Left lung (tissue), 14 donors: ENCODE measurements at places on chromosomes 3 and 15.

GRCh38 chr3:188700918-188701317 is 470.9 kb upstream of the TPRG1 start:
- DNase-seq: no peak

DNA sequence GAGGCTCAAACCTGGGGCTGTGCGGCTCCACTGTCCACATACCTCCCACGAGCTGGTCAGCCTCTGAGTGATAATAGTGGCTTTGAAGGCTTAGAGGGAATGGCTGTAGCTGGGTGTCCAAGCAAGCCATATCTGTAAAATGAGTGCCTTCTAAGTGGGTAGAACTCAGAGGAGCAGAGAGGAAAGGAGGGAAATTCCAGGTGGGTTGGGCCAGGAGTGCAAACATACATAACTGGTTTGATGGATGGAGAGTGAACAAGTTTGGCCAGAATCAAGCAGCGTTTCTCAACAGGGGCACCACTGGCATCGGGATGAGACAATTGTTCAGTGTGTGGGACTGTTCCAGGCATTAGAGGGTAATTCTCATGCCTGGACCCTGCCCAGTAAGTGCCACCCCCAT is 91.1 kb downstream of the ASB7 start:
- DNase-seq: no peak

DNA sequence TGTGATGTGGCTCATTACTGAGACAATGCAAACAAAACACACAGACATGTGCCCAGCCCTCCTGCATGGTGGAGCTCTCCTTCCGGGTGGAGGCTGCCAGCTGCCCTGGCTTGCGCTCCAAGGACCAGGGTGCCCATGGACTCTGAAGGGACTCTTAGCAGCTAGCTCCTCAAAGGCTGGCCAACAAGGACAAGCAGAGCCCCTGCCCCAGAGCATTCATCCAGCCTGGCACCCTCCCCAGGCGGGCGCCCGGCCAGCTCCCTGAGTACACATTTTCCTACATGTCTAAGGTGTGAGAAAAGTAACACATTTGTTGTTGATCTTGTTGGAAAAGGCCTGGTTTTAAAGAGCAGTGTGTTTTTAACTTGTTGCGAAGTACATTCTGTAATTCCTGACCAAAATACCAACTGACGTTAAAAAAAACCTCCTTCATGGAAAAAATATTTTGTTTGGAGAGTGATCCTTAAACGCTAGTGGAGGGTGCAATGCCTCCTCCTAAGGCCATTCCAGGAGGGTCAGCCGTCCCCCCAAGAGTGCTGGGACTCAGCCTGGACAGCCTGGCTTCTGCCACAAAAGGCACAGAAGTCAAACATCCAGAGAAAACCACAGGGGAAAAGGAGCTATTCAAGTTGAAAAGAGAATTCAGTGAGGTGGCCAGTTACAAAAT is 86.9 kb downstream of the KLF15 start:
- DNase-seq: peak; percentile 91

DNA sequence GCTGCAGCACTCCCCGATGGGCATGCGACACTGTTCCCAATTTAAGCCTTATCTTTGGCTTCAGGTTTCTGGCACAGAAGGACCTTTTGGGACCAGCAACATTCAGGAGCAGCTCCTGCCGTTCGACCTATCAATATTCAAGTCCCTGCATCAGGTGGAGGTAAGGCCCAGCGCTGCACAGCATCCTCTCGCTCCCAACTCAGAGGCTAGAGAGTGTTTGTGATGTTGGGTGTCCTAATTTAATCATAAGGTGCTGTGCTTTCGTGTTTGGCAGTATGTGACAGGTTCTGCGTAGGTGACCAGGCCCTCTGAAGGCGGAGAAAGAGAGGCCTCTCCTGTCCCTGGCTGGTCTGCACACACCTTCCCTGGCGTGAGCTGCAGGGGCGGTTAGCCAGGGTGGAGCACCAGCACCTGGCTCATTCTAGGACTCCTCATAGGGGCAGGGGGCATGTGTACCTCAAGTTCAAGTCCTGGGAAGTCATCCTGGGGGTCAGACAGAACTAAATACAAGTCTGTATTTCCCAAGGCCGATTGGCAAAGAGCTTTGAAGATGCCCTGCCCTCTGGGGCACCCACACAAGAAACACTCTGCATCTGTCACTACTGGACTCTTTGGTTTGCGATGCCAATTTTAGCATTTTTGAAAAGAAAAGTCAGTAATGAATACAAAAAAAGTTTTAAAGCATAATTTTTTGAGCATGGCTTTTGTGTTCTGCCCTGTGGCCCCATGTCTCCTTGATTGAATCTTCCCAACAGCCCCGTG is 17.0 kb downstream of the NISCH start:
- DNase-seq: no peak

DNA sequence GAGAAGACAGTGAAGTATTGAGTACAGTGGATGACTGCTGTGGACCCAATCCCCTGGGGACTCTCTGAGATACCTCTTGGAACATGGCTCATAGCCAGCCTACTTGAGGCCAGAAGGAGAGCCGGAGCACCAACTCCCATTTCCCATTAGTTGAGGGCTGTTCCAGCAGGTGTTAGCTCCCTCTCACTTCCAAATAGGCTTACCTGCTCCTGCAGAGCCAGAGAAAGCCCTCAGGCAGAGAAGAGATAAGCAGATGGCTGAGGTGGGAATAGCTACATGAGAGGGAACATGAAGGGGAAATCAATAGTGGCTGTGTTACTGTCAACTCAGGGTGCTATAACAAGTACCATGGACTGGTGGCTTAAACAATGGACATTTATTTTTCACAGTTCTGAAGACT is 4.6 kb upstream of the CCK start:
- no peak for DNase-seq

DNA sequence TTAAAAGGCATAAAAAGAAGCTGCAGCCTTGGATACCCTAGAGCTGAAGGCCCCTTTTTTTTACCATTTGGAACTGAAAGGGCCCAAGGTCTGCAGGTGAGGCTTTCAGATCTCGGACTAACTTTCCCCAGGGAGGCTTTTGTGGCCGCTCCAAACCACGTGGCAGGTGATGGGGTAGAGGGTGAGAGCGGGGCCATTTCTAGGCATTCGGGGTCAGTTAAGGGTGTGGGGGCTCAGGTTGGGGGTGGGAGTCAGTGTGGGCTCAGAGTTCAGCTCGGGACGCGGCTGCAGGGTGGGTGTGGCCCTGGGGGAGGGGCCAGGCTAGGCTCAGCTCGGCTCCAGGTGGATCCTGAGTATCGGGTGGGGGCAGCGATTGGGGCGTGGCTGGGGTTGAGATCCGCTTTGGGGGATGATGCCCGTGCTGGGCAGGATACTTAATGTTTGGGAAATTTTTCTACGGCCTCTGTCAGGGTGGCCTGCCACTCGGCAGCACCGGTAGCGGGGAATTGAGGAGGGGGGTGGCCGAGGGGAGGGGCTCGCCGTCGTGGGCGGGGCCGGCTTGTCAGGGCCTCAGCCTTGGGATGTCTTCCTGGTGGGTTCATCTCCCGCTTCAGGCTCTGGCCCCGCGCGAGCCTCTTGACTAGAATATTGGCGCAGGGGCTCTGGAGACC is 2.5 kb downstream of the KLF13 start:
- no peak for DNase-seq

DNA sequence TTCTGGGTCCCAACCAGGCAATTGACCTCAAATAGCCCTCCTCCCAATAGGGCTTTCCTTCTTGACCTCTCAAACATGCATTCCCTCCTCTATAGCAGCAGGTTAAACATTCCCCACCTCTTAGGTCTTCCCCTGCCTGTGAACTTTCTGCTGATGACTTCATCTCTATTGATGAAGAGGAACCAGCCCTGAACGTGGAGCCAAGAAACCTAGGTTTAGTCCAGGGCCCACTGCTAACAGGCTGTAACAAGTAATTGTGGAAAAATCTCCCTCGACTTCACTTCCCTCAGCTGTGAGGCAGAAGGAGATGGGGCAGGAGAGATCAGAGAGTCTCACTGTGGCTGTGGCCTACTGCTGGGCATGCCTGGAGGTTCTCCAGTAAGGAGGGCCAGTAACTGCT is 24.7 kb downstream of the ILDR1 start:
- no peak for DNase-seq

DNA sequence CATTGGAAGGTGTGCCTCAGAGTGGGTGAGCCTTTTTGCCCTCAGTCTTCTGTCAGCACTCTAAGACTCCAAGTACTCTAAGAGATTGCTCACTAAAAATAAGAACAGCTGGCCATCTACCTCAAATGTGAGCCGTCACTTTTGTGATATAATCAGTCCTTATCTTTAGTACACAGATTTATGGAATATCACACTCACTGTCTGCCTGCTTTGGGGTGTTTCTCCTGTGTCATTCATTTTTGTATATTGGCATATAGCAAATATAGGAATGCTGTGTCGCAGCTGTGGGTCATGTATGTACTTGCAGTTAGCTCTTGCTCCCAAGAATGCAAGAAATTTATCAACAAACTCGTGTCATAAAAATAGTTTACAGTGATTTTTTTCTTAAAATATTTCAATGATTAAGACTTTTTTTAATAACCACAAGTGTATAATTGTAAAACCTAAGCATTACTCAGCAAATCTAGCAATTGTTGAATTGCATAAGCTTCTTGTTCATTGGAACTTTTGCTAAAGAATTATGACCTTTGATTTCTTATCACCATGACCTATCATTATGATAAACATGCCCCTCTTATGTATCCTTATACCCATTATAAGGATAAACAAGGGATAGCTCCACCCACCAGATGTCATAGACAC is 18.8 kb downstream of the SETD5 start:
- no peak for DNase-seq

DNA sequence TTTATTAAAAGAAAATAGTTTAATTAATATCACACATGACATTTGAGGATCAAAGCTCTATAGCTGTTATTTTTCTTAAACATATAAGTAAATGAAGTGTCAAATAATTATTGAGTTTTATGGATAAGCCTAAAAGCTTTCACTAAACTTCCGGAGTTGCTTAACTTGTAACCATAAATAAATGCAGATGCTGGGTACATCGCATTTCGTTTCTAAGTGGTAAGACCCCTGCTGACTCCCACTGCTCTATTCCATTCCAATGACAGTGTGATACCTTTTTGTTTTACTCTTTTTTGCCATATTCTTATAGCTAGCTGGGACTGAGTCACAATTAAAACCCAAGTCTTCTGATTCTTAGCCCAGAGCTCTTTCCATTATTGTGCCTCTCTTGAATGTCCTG is 411.1 kb downstream of the SOX2 start:
- DNase-seq: no peak

DNA sequence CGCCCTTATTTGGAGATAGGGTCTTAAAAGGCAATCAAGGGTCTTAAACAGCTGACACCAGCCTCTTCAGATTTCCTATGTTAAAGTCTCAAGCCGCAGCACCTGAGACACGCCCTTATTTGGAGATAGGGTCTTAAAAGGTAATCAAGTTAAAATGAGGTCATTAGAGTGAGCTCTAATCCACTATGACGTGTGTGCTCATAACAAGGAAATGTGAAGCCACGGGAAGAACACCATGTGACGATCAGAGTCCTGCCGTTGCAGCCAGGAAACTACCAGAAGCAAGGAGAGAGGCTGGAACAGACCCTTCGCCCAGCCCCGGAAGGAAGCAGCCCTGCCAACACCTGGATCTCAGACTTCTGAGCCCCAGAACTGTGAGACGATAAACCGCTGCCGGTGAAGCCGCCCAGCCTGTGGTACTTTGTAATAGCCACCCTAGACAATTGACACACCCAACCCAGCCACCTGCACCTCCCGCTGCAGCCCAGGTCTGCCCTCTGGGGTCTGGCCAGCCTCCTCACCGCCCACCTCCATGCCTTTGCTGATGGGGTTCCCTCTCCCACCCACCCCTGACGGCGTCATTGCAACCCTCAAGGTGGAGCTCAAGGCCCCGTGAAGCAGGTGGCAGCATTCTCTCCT is 137.9 kb downstream of the MEGF11 start:
- DNase-seq: no peak

- DNase-seq: no peak
These were observed 17.4 kb downstream of the KAT2B start for GRCh38 chr3:20057612-20058180.

GRCh38 chr15:66783725-66784124 is 81.7 kb downstream of the SMAD6 start:
- no peak for DNase-seq

DNA sequence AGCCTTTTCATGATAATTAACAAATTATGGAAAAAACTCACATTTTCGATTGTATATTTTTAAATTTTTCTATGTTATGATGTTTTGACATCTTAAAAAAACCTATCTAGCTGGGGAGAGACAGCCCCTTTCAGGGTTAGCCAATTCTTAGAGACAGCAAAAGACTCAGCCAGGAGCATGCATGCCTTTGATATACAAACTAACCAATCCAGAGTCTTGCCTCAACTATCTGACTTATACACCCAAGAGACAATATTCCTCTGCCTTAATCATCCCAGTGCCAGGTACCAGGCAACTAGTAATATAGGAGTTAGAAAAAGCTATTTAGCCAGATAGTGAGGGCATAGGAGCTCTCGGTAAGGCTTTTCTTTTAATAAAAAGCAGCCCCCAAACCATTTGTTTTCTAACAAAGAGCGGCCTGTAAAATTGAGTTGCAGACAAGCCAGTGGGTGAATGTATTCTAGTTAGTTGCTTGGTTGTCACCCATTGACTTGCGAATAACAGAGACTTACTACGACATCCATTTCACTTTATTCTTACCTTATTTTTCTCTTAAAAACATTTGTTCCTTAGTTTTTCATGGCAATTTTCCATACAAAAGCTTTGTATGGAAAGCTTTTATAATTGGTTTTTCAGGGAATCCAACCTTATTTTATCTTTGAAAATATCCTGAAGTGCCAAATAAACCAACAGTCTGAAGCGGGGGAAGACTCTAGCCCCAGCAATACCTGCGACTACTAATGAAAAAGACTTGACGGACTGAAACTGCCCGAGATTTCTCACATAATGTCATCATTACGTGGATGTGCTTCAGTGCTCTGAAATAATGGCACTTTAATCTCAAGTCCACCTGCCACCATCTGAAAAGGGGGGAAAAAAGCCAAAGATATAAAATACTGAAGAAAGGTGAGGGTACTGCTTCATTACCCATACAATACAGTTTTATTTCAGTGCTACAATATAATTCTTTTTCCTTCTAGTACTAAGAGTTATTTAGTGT is 64.6 kb upstream of the ATP2C1 start:
- DNase-seq: no peak

- no peak for DNase-seq
These were observed 44.3 kb upstream of the CHRNB4 start for GRCh38 chr15:78685159-78685921.

GRCh38 chr3:106261396-106261795 is 392.6 kb upstream of the CBLB start:
- DNase-seq: no peak

DNA sequence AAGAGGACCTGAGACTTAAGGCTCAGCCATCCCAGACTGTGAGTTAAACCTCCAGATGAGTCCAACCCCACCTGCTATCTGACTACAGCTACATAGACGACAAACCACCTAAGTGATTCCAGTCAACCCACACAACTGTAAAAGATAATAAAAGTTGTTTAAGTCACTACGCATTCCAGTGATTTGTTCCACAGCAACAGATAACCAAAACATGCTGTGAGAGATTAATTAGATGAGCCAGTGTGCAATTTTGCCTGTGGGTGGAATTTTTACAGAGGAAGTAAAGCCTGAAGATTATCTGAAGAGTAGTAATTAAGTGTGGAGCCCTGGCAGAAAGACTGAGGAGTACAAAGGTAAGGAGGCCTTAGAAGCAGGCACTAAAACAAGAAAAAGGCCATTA is 5.4 kb downstream of the BTBD1 start:
- DNase-seq: no peak

GRCh38 chr3:9930804-9931418 is 2.7 kb upstream of the CRELD1 start:
- no peak for DNase-seq
